ENCODE measurements at places on chromosomes 1 and 21. TPM values are rescaled to one million over a fixed set of nuclear protein-coding genes. Genes with fewer than 3 reads are reported as not detected.

Gene SELENON
- 10.2 TPM for total RNA-seq

Gene SOX13
- total RNA-seq: 0.35 TPM

Gene CYP4A22
- total RNA-seq: not detected

Gene HRNR
- not detected for total RNA-seq

Gene PLA2G2C
- total RNA-seq: 0.26 TPM
